Progenitor cell of endocrine pancreas (in vitro differentiated cells): ENCODE measurements at places on chromosomes 5 and 9.

GRCh38 chr9:94639061-94639998 is at the start of gene FBP1:
TSS of gene FBP1 (minus strand) at chr9:94639518. CDS start at chr9:94639310, 208 bp downstream.
- no peak for DNase-seq

DNA sequence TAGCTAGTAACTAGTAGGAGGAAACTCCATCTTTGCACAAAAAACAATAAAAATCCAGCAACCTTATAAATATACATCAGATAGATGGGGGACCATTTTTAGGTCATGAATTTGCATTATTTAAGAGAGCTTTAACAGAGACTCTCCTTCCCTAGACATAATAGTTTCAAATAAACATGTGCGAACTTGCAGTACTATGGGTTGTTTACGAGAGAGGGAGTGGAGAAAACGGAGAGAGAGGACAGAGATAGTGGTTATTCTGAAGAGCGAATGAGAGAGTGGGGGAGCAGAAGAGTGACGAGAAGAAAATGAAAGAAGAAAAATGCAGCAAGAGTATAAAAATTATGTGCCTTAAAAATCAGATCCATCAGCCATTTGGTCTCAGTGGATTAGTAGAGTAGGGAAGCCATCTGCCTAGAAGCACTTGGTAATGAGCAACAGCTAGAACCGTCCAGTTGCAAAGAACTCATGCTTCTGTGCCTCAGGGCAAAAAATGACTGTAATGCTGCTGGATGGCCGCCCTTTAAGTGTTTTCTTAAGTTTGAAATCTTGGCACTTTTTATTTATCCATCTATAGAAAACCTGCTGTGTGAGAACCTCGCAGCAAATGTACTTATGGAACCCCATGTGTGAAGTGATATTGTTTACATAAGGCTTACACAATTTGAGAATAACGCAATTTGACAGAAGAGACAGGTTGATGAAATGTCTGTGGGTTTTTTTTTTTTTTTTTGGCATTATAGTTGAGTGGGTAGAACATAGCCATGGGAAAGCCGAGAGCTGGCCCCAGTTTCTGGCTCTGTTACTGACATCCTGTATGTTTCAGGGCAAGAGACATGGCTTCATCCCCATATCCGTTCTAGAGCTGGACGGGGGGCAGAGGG is 95.6 kb upstream of the ZNF608 start:
- no peak for DNase-seq

- DNase-seq = no peak
Observed at GRCh38 chr5:33726422-33727165, 165.2 kb downstream of the ADAMTS12 start.

GRCh38 chr5:168339109-168339771 is 47.8 kb downstream of the WWC1 start:
- DNase-seq = no peak

DNA sequence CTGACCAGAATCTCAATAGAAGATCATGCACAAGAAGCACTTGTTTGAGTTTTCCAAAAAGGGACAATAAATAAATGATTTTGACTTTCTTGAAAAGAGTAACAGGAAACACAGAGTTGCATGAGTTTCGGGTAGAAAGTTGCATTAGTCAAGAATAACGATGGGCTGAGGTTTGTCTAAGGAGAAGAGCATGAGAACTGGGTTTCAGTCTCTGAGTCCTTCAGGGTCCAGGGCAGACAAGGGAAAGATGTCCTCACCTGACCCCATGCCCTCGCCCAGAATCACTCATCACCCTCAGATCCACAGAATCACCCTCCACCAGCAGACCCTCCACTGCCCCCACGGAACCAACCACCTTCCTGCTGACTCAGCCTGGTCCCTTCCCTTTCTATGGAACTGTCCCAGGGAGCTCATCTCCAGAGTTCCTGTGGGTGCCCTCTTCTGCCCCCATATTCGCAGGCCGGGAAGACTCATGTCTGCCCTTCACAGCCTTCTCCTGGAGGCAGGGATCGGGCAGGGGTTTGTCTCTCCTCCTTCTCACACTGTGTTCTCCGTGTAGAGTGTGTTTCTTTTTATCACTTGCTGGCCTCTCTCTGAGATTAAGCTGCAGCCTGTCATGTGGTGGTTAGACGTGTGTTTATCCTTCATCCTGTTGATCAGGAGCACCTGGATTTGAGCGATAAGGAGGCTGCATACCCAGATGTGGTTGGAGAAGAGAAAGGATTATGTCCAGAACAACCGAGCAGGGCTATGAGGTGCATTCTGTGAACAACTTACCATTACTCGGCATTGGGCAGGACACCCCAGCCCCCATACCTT is 442.6 kb downstream of the MAT2B start:
- DNase-seq = no peak

DNA sequence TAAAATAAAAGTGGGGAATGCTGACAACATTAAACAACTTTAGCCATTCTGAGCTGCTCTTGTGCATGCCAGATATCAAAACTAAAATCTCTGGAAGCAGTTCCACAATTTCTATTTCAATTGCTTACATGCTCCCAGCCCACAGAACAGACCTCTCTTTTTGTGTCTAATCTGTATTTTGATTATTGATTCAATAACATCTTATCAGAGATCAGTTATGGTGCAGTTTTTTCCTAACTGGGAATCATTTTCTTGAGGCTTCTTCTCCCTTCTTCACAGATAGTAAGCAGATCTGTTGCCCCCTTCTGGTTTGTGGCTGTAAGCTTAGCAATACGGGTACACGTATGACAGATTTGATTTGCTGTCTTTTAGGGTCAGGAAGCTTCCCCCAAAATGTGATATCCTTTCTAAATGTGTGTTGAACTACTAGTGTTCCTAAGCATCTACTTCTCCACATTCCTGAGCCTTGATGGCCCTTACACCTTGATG is 39.4 kb downstream of the MRPS27 start:
- no peak for DNase-seq

GRCh38 chr5:141351591-141351990 is 1.7 kb downstream of the PCDHGB1 start:
- no peak for DNase-seq

DNA sequence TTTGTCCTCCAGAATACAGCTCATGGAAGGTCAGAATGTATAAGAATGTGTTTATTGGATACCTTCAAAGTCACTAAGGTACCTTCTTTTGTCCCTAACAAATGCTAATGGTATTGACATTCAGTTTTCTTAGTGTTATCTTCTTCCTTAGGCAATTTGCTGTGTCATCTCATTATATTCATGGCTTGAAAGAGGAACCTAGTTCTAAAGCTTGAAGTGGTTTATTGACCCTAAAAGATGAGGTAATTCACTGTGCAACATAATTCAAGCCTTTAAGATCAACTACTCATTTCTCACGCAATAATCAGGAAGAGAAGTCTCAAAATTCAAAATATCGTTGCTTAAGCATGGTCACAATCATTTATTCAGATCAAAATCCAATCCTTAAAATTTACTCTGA is 342.7 kb upstream of the RIOK2 start:
- DNase-seq = no peak

GRCh38 chr9:71697882-71698281 is 70.4 kb downstream of the CEMIP2 start:
- no peak for DNase-seq

GRCh38 chr5:77282337-77283027 is 72.0 kb downstream of the PDE8B start:
- DNase-seq = no peak

GRCh38 chr5:37110135-37110534 is 139.0 kb downstream of the CPLANE1 start:
- no peak for DNase-seq

GRCh38 chr5:119355685-119356611 is at the start of gene TNFAIP8:
TSS of gene TNFAIP8 (plus strand) at chr5:119356019. CDS start at chr5:119356091, 72 bp downstream.
- peak; percentile 28 for DNase-seq

DNA sequence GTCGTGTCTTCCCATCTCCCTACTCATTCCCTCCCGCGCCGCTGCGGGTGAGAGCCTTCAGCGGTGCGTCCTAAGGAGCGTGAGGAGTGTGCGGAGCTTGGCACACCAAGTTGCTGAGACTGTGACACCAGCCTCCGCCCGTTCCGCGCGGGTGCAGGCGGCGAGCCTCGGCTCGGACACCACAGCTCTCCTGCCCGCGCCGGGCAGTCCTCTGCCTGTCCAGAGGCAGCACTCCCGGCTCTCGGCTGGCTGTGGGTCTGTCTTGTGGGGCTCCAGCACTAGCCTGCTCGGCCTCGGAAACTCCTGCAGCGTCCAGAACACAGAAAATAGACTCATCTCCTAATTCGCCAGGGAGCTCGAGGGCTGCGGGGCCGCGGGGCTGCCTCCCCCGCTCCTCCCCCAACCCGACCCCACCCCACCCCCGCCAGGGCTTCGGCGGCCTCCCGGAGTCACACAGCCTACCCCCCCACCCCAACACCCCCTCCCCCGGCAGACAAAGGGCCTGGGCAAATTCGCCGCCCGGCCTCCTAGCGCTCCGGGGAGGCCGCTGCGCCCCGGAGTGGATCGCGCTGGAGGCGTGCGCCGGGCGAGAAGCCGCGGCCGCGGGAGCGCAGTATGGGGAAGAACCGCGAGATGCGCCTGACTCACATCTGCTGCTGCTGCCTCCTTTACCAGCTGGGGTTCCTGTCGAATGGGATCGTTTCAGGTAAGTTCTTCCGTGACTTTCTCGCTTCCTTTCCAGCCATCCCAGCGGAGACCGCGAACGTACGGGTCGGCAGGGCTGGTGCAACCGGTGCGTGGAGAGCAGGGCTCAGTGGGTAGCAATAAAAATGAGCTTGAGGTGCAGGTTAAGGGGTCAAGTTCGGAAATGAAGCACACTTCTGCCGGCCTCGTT is at the start of gene ADAMTS19:
TSS of gene ADAMTS19 (plus strand) at position 522 of the 895 bp plus-strand sequence. CDS start at position 616, 94 bp downstream.
- DNase-seq = peak; percentile 46

DNA sequence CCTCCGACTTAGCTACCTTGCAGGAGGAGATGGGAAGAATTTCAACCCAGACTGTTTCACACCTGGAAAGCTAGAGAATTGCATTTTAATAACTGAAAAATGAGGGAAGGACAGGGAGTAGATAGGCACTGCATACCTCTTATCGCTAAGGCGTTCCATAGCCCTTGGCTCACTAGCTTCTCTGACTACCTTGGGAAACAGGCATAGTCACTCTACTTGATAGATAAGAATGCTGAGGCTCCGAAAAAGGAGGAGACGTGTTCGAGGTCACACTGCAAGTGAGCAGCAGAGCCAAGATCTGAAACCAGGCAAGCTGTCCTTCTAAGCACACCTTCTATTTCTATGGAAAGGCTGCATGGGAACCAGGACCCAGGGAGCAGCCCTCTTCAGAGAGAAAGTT is 168.9 kb downstream of the CRB2 start:
- DNase-seq = no peak

DNA sequence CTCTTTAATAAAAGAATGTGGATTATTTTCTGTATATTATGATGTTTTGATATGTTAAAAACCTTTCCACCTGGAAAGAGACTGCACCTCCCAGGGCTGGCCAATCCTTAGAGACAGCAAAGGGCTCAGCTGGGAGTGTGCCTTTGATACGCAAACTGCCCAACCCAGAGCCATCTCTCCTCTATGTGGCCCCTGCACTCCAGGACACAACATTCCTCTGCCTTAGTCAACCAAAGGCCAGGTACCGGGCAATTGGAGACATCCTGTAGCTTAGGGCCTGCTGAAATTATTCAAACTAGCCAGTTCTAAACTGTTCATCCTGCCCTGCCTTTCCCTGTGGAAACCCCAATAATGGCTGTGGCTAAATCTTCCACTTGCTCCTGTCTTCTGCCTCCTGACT is 5.0 kb upstream of the HSPB3 start:
- no peak for DNase-seq

- no peak for DNase-seq
Observed at GRCh38 chr9:114884787-114885452, 45.5 kb downstream of the TNFSF8 start.

DNA sequence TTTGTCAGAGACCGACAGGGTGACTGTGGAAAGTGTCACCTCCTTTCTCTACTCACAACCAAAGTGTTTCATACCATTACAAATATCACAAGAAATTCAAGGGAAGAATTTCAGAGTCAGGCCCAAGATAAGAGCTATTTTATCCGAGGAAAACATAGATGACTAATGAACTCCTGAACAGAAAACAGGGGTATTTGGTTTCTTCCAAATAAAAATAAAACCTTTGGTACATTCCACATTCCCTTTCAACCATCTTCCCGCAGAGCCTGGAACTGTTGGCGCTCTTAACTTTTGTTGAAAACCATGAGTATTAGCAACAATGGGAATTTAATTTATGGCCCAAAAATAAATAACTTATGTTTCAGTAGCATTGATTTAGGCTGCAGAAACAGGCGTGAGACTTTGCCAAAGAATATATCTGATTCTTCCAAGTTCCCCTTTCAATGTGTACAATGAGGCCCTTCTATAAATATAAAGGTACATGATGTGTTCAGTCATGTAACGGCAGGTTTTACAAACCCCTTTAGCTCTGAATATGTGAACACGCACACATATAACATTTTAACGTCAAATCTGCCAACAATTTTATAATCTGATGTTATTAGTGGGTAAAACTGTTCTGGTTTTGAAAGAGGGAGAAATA is 69.5 kb downstream of the RETREG1 start:
- DNase-seq = no peak

DNA sequence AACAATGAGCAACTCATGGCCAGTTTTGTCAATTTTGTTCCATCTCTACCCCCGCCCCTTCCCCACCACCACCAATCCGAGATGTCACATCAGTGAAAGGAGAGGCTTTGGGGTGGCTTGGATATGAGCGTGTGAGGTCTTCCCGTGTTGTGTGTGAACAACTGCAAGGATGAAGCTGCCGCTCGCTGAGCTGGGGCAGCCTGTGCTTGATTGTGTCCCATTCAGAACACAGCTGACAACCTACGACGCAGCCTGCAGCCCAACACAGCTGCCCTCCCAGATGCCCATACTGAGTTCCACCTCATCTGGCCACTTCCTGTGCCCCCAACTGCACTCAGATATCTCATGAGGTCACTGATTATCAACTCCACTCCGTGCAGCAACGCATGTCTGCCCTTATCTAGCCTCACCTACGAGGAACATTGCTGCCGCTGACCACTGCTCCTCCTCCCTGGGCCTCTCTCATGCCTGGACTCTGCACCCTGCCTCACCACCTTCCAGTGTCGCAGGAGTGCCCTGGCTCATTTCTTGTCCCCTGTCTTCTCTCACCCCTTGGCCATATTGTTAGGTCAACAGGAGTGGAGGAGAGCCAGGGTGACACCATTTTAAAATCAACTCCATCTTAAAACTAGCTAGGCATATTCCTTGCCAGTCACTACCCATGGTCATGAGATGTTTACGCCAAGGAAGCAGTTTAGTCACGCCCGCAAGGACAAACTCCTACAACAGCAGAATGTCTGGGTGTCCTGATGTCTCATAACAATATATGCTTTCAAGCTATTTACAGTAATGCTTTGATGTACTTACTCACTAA is 7.3 kb upstream of the IL4 start:
- DNase-seq = no peak
